ENCODE measurements at places on chromosomes 5 and 9. TPM values are rescaled to one million over a fixed set of nuclear protein-coding genes. Genes with fewer than 3 reads are reported as not detected.

GRCh38 chr5:94693043-94693822 lies 74.8 kb downstream of the SLF1 start:
- DNase-seq: peak; percentile 33

DNA sequence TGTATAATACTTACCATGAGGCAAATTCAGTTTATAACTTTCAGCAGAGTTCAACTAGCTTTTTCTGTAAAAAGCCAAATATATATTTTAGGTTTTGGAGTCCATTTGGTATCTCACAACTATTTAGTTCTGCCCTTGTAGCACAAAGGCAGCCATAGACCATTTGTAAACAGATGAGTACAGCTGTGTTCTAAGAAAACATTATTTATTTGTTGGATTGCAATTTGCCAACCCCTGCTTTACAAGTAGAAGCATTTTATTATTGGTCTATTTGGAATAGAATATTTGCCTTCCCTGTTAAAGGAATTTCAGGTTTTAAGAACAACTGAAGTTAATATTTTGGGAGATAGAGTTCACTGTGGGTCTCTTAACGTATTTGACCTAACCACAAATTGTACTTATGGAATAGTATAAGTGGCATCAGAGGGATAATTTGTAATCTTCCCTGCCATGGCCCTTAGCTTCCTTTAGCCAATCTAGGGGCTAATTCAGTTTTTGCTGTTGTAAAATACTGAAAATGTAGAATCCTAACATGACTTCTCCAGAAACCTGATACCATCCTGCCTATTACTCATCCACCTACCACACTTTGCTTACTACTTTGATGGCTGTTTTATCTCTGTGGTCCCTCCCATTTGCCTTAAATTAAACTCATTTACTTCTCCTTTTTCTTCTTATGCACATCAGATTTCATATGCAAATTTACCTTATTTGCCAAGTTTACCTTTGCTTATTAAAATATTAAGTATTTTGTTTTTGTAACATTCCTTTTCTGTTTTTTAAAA lies 109.2 kb downstream of the DMXL1 start:
- DNase-seq: no peak

DNA sequence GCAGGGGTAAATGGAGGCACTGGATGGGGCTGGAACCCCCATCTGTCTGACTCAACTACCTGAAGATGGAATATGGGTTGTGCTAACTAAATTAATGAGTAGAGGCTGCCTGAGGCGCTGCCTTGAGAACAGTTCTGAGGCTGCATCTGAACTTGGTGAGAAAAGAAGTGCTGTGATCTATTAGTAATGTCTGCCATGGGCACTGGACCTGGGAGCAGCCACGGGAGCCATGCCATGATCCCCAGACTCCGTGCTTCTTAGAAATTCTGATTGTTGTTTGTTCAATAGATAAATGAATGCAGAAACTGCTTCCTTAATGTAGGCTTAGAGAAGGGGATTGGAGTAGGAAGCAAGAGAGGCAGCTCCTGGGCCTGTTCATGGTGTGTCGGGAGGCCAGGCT lies 80.2 kb downstream of the KCNIP1 start:
- no peak for DNase-seq

DNA sequence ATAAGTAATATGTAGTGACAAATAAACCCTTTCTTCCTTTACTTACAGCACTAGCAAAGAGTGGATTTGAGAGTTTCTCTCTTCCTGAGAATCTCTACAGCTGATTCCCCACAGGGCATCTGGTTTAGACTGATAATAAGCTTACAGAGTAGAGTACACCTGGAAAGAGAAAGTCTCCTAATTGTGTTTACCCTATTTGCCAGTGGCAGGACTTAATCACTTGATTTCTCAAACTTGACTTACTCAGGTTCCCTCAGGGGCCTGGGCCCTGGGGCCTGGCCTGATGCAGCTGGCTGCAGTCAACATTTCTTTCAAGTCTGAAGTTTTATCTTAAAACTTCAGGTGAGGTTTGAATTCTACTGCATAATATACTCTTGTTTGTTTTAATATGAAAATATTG lies 38.0 kb upstream of the UBTD2 start:
- DNase-seq: no peak

Gene PCDHB14
- 7.2 TPM for polyA plus RNA-seq

Gene PPP3R2
- not detected for polyA plus RNA-seq

DNA sequence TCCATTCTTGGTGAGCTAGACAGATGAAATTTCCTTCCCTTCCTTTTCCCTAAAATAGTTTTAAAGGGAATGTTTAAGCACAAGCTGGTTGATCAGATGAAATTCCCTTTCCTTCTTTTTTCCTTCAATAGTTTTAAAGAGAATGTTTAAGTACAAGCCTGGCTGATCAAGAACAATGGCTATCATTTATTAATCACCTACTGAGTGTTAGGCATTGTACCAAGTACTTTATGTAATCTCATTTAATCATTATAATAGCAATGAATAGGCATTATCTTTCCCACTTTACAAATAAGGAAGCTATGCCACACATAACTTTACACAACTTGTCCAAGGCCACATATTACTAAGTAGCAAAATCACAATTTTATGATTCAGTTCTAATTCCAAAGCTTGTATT lies 152.0 kb upstream of the ACOT12 start:
- DNase-seq: no peak

GRCh38 chr5:173538654-173539053 lies 77.8 kb downstream of the BOD1 start:
- DNase-seq: no peak

Gene CERCAM
- 32.3 TPM for polyA plus RNA-seq

Gene SLC6A18
- polyA plus RNA-seq: 1.5 TPM

GRCh38 chr5:119190470-119191095 lies 119.7 kb downstream of the DMXL1 start:
- no peak for DNase-seq

Gene SAP30L
- 54.5 TPM for polyA plus RNA-seq

DNA sequence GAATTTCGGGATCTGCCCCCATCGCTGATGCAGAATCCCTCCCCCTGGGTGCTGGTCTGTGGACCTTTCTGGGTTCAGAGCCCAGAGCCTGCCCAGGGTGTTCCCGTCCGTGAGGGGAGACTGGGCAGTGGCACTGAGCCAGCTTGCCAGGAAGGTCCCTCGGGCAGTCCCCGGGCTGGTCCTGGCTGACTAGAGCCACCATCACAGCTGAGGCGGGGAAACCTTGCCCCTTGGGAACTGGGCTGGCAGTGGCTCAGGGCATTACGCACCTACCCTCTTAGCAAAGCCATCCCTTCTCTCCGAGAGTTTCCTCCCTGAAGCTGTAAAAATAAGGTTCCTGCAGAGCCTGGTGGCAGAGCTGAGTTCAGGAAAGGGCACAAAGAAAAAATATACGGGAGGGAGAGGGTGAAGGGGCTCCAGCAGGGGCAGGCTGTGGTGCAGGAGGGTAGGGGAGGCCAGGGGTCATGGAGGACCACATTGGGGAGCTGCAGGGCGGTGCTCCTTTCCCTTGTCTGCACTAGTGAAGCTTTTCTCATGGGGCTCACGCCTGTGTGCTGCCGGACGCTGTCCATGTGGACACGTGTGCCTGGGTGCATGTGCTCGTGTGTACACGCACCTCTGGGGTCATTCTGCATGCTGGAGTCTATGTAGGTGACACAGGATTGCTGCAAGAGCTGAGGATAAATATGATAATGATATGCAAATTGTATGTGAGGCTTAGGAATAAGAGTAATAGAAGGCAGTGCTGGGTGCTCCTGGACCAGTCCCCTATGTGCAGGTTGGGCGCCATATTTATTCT lies 118.9 kb downstream of the LHX2 start:
- DNase-seq: no peak

- DNase-seq: no peak
Measured at GRCh38 chr5:141465351-141465750, 10.4 kb upstream of the PCDHGC3 start.

Gene PLEKHG4B
- 8.1 TPM for polyA plus RNA-seq

GRCh38 chr5:150783422-150783928 lies 4.9 kb downstream of the SMIM3 start:
- peak; percentile 83 for DNase-seq

- DNase-seq: no peak
Measured at GRCh38 chr9:37679649-37680402, 29.1 kb downstream of the FRMPD1 start.

GRCh38 chr9:108093773-108094675 lies 604.5 kb upstream of the KLF4 start:
- DNase-seq: no peak

DNA sequence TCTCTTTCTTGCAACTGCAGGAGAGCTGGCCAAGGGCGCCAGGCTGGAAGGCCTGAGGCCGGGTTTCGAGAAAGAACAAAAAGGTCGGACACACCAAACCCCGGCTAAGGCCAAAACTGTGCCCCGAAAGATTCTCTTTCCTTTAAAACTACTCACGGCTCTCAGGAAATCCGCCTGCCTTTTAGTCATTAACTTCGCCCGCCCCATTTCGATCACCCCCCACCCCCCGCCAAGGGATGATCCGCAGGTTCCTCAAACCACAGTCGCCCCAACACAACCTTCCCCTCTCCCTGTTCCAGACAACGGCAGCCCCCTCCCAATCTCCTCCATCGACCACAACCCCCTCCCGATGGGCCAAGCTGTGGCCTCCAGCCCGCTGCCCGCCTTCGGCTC lies 536 bp downstream of the FEM1C start:
- no peak for DNase-seq

Gene ARL14EPL
- polyA plus RNA-seq: not detected

Gene AGXT2
- polyA plus RNA-seq: 80.5 TPM

Gene IFNA2
- not detected for polyA plus RNA-seq

- no peak for DNase-seq
Measured at GRCh38 chr5:50415912-50416311, 25.2 kb downstream of the EMB start.

GRCh38 chr5:125409234-125409860 lies 662.9 kb upstream of the ZNF608 start:
- peak; percentile 71 for DNase-seq

DNA sequence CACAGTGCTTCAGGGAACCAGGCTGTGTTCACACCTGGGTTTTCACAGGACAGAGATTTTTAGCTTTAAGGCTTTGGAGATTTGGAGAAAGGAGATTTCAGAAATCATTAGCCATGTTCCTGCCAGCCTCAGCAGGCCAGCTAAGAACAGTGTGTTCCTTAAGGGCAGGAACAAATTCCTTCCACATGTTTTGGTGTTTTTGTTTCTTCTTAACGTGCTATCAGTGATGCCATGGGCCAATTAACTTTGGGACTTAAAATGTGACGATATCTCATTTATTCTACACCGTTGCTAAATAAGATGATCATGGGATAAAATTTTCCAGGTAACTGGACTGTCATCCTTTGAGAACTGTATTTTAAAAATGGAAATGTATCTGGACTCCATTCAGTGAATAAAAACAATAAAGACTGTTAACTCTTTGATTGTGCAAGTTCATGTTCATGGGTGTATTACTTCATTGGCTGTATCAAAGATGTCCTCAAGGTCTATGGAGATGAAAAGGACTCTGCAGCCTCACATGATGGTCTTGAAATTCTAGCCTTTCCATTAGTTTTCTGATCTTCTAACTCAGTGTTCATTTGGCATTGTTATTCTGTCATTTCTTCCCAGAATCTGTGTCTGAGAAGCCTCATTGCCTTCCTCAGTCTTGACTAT lies 72.3 kb downstream of the ZNF366 start:
- no peak for DNase-seq

- no peak for DNase-seq
Measured at GRCh38 chr5:149175346-149176105, 34.2 kb downstream of the ABLIM3 start.

GRCh38 chr9:99085949-99086948 lies 18.7 kb upstream of the TGFBR1 start:
- no peak for DNase-seq

DNA sequence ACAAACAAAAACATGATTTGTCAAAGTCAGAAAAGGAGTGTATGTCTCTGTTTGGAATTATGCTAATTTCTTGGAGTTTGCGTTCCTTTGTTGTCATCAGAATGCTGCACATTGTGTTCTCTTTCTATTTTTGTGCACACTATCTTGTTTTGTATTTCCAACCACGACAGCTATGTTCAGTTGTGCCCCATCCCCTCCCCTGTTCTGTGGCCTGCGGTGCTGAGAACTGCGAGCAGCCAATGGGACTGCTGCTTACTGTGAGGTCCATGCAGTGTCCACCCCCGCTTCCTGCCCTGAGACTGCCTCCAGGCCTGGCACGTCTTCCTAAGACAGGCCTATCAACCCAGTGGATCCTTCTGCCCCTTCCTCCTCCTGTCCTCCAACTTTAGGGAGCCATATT lies 76.8 kb downstream of the PALM2AKAP2 start:
- no peak for DNase-seq

Gene CEL
- 3.2 TPM for polyA plus RNA-seq

Data from right renal cortex interstitium (tissue), 3 donors.